Cardiac muscle cell (in vitro differentiated cells and primary cell): ENCODE measurements at places on chromosomes 2 and 18.

GRCh38 chr2:25400576-25401216 is 59.0 kb upstream of the DNMT3A start:
- H3K4me1 ChIP-seq, result no peaks in the 10 kb centered on the region
- no peaks in the 10 kb centered on the region for H3K36me3 ChIP-seq
- no peaks in the 10 kb centered on the region for H3K27me3 ChIP-seq
- H3K4me3 ChIP-seq, result no peak overlapping the region
- no peak for DNase-seq

DNA sequence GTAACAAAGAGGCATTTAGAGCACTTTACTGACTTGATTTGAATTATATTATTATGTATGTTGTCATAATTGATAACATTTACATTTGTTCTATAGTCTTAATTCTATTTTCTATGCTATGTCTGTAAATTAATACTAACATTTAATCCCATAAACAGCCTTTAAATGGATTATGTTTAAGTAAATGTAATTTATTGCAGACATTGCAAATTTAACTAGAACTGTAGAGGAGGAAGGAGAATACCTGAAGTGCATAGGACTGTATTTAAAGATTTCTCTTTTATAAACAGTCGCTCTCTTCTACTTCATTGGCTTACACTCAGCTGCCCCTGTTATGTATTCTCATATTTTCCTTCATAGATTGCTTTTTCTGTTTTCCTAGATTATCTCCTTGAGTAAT is 92.4 kb downstream of the SPAG16 start:
- DNase-seq, result no peak
- H3K4me3 ChIP-seq, result no peak overlapping the region
- H3K27ac ChIP-seq, result no peak overlapping the region

DNA sequence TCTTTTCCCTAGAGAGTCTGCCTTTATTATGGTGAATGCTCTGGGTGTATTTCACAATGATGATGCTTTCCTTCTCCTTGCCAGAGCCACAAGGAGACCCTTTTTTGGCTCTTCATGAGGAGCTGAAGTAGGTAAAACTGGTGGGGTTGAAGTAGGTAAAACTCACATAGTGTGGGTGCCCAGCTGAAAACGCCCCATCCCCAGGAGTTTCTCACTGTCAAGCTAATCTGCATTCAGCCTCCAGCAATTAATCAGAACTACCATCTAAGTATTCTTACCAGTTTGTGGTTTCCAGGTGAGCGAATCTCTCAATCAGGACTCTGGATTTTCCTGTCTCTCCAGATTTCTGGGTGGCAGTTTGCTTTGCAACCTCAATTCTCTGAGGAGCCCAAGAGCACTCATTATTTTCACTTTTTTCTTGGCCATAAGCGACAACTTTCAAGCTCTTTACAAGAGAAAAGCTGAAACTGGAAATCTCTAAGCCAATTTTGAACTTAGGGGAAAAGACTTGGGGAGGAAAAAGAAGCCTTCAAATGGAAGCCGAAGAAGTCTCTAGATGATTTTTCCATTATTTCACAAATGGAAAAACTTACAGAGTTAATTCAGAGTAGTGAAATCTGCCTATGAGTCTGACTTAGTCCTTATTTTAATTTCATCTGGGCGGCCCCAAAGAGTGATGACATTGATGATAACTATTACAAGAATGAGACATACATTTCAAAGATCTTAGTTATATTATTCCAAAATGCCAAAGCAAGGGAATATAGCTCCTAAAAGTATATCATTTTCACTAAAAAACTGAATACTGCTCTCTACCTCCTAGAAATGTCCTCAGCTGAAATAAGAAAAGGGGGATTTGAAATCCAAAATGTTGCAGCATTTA is 121.4 kb upstream of the MAP3K20 start:
- no peaks in the 10 kb centered on the region for H3K36me3 ChIP-seq
- no peaks in the 10 kb centered on the region for H3K27me3 ChIP-seq
- DNase-seq, result no peak
- H3K4me1 ChIP-seq, result no peaks in the 10 kb centered on the region
- H3K4me3 ChIP-seq, result no peak overlapping the region
- H3K27ac ChIP-seq, result no peak overlapping the region

GRCh38 chr2:20346565-20347381 is 3.9 kb downstream of the PUM2 start:
- H3K4me1 ChIP-seq, result peaks cover 34% of the 10 kb centered on the region
- no peak overlapping the region for H3K4me3 ChIP-seq
- no peaks in the 10 kb centered on the region for H3K27me3 ChIP-seq
- H3K27ac ChIP-seq, result no peak overlapping the region
- no peak for DNase-seq
- peaks cover 3% of the 10 kb centered on the region for H3K36me3 ChIP-seq

DNA sequence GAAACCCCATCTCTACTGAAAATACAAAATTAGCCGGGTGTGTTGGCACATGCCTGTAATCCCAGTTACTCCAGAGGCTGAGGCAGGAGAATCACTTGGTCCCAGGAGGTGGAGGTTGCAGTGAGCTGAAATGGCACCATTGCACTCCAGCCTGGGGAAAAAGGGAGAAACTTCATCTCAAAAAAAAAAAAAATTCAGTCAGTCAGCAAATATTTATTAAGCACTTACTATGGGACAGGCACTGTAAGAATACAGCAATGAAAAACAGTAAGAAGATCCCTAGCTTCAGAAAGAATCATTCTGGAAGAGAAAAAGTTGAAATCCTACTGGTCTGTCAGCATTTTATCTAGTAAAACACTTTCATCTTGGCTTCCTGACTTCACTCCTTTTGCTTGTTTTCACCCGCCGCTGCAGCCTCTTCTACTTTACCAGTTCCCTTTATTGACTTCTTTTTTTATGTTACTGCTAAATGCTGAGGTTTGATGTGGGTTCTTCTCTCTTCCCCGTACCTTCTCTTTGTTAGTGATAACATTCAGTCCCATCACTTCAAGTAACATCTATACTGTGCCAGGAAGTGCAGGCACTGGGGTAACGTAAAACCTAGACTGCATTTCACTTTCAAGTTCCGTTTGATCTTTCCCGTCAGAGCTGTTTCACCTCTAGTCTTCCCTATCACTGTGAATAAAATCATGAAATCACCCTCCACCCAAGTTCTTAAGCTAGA is 10.8 kb upstream of the TAF4B start:
- H3K4me3 ChIP-seq, result no peak overlapping the region
- no peak overlapping the region for H3K27ac ChIP-seq
- no peaks in the 10 kb centered on the region for H3K36me3 ChIP-seq
- no peaks in the 10 kb centered on the region for H3K27me3 ChIP-seq
- no peaks in the 10 kb centered on the region for H3K4me1 ChIP-seq

GRCh38 chr2:30217644-30218337 is 13.5 kb upstream of the LBH start:
- no peak for DNase-seq
- peaks cover 22% of the 10 kb centered on the region for H3K4me1 ChIP-seq
- H3K36me3 ChIP-seq, result no peaks in the 10 kb centered on the region
- no peaks in the 10 kb centered on the region for H3K27me3 ChIP-seq

GRCh38 chr18:47163241-47163640 is 12.9 kb downstream of the IER3IP1 start:
- no peaks in the 10 kb centered on the region for H3K27me3 ChIP-seq
- DNase-seq, result peak; percentile 70
- H3K36me3 ChIP-seq, result no peaks in the 10 kb centered on the region
- H3K4me3 ChIP-seq, result no peak overlapping the region
- H3K4me1 ChIP-seq, result peaks cover 25% of the 10 kb centered on the region

- DNase-seq, result no peak
- no peaks in the 10 kb centered on the region for H3K36me3 ChIP-seq
- no peak overlapping the region for H3K4me3 ChIP-seq
- H3K4me1 ChIP-seq, result no peaks in the 10 kb centered on the region
- H3K27me3 ChIP-seq, result no peaks in the 10 kb centered on the region
- H3K27ac ChIP-seq, result no peak overlapping the region
These were observed 142.4 kb downstream of the CAPN13 start for GRCh38 chr2:30664761-30665358.

DNA sequence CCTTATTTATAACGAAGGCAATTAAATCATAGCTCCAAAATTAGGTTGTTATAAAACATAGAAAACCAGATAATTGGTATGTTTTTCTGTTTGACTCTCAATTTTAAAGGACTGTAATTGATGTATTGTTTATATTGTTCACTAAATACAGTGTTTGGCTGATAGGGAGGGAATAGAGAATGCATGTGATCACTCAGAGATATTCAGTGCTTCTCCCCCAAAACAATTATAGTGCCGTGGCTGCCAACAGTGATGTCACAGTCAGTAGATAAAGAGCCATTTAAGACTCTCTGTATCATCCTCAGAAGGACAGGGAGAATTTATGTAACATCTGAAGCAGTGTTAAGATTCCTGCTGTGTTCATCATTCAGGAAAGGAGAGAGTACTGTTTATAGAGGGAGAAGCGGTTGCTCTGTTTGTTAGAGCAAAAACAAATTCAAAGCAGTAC is 69.6 kb downstream of the PHLPP1 start:
- H3K4me1 ChIP-seq, result peaks cover 13% of the 10 kb centered on the region
- no peaks in the 10 kb centered on the region for H3K36me3 ChIP-seq
- no peaks in the 10 kb centered on the region for H3K27me3 ChIP-seq

DNA sequence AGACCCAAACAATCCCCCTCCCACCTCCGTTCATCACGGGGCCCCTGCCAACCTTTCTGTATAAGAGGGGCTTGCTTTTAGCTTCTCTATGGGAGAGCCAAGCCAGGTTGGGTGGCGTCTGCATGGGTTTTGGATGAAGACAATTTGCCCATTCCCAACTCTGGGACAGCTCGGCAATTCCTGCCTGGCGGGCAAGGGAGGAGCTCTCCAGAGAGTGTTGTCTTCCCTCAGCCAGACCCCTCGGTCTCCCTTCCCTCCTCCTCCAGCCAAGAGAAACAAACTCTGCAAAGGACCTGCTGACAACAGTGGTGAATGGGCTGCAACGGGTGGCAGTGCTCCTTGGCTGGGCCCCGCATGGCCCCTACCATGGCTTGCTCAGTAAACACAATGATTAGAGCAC is 267.2 kb upstream of the HDAC4 start:
- H3K27me3 ChIP-seq, result no peaks in the 10 kb centered on the region
- no peaks in the 10 kb centered on the region for H3K36me3 ChIP-seq
- no peak overlapping the region for H3K27ac ChIP-seq
- no peak for DNase-seq
- H3K4me3 ChIP-seq, result no peak overlapping the region

DNA sequence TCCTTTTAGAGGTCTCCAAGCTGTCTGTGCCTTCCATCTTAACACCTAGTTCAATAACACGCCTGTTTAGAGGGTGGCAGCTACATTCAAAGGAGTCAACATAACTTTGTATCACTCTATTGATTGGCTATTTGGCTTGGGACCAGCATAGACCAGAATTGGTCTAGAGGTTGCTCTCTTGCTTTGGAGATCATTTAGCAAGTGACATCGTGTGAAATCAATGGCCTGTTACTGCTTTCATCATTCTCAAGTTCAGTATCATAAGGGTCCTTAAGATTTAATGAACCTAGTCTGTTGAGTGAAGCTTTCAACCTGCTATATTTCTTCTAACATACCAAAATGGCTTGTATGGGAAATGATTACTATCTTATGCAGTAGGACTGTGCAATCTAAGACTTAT is 768.2 kb downstream of the NRXN1 start:
- no peak overlapping the region for H3K27ac ChIP-seq
- H3K4me3 ChIP-seq, result no peak overlapping the region
- H3K27me3 ChIP-seq, result no peaks in the 10 kb centered on the region
- no peaks in the 10 kb centered on the region for H3K4me1 ChIP-seq
- no peaks in the 10 kb centered on the region for H3K36me3 ChIP-seq
- no peak for DNase-seq

- H3K27me3 ChIP-seq, result peaks cover 11% of the 10 kb centered on the region
- no peak for DNase-seq
- no peaks in the 10 kb centered on the region for H3K36me3 ChIP-seq
- H3K4me3 ChIP-seq, result no peak overlapping the region
- H3K4me1 ChIP-seq, result no peaks in the 10 kb centered on the region
These were observed 265.3 kb downstream of the PAX3 start for GRCh38 chr2:222033541-222033940.
